ENCODE measurements at places on chromosomes 16 and 17.

DNA sequence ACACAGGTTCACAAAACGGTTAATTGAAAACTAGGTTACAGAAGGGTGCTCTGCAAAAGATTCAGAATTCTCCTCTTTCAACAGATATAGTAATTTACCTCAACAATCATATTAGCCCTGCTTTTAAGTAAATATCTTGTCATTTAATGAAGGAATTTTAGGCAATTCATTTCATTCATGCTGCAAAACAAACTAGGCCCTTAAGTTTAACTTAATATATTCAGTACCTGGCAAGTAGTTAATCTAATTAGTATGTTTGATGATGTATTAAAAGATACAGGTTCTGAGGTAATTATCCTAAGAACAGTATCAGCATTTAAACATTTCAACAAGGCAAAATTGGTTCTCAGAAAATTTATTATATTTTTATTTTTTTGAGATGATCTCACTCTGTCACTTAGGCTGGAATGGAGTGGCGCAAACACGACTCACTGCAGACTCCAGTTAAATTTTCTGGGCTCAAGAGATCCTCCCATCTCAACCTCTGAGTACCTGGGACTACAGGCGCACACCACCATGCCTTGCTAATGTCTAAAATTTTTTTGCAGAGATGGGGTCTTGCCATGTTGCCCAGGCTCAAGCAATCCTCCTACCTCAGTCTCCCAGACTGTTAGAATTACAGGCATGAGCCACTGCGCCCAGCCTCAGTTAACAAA, 44.9 kb downstream of the SMURF2 start:
- no peak for DNase-seq

DNA sequence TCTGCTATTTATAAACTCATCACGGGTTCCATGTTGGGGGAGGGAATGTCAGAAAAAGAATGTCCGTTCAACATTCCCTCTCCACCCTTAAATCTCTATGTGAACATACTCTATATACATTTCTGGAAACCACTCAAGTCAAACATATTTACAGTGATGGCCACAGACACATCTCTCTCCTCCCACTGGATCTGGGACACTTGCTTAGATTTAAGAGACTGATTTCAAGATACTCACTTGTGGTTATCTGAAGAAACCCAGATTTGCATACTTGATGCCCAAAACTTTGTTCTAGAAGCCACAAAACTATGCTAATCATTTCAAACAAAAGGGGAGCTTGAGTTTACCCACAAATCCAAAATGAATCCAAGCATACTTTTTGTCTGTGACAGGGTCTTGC, 182.9 kb upstream of the SOX9 start:
- no peak for DNase-seq

- no peak for DNase-seq
Observed at GRCh38 chr16:79994418-79994817, 393.9 kb upstream of the MAF start.

DNA sequence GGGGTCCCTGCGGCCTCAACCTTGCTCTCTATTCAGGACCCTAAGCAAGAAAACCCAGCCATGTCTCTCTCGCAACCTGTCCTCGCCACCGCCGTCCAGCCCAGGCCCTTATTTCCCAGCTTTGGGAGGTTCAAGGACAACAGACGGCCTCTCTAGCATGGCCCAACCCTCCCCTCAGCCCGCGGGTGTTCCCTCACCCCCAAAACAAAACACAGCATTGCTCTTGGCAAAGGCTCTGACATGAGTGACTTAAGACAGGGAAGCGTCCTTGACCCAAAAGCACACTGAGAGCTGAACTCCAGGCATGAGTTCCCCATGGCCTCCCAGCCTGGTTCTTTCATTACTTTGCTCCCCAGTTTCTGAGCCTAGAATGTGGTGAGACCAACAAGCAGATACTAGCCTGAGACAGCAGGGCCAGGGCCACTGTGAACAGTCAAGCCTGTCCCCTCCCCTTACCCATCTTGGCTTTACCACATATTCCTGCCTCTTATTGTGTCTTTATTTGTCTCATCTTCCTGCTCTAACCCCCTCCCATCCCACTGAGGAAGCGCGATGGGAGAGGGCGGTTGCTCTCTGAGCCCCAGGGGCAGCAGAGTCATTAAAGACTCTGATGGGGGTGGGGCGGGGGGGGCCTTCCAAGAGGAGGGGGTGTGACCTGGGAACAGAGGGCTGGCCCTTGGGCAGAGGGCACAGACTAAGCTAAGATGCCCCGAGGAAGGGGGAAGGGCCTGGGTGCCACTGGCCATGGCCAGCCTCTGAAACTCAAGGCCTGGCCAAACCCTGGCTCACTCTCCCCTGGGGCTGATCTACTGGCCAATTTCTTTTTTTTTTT, 11.8 kb downstream of the SREBF1 start:
- DNase-seq = no peak

- DNase-seq = no peak
Observed at GRCh38 chr17:72535346-72535745, 414.5 kb downstream of the SOX9 start.
